Fibroblast of villous mesenchyme (primary cell): ENCODE measurements at places on chromosomes 4 and X.

GRCh38 chrX:143461606-143462005 lies 55.7 kb downstream of the SPANXN3 start:
- no peak for DNase-seq

DNA sequence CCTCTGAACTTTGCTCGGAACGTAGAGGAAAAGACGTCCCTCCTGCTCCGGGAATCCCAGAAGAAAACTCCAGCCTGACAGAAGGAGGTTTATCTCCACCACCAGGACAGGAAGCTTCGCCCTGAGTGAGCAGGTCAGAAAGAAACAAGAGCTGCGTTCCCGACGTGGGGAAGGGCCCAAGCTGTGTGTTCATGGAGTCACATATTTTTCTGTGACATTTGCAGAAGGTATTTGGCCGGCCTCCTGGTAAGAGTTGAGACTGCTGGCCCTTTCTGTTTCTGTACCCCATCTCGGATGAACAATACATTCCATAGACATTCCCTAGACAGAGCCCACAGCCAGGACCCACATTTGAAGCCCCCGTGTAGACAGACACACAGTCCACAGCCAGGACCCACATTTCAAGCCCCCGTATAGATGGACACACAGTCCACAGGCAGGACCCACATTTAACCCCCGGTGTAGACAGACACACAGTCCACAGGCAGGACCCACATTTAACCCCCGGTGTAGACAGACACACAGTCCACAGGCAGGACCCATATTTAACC lies 230.8 kb downstream of the SHOX start:
- no peak for DNase-seq

DNA sequence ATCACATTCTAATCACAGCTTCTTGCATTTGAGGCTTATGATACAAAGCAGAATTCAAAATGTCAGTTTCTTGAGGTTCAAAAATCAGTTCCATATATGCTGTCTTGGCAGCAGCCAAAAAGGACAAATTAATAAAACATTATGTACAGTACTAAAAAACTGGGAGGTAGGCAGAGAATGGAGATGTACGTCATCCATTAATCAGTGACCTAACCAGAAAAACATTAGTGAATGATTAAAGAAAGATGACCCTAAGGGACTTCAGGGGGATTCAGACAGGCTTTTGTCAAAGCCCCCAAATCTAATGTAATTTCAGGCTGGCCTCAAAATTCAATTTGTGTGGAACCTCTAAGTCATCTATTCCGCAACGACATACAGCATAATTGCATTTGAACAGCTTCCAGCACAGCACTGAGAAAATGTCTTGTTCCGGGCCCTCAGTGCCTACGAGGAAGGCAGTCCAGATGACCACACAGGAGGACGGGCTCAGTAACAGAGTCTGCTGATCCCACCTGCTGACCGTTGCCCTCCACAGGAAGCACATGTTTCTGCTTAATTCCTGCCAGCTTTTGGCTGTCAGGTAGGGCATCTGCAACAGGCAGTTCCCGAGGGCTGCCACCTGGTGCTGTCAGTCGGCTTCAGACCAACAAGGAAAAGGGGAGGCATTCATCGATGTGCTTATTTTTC lies 83.8 kb upstream of the HHIP start:
- no peak for DNase-seq

GRCh38 chrX:52852110-52852860 lies 15.6 kb downstream of the XAGE3 start:
- no peak for DNase-seq

DNA sequence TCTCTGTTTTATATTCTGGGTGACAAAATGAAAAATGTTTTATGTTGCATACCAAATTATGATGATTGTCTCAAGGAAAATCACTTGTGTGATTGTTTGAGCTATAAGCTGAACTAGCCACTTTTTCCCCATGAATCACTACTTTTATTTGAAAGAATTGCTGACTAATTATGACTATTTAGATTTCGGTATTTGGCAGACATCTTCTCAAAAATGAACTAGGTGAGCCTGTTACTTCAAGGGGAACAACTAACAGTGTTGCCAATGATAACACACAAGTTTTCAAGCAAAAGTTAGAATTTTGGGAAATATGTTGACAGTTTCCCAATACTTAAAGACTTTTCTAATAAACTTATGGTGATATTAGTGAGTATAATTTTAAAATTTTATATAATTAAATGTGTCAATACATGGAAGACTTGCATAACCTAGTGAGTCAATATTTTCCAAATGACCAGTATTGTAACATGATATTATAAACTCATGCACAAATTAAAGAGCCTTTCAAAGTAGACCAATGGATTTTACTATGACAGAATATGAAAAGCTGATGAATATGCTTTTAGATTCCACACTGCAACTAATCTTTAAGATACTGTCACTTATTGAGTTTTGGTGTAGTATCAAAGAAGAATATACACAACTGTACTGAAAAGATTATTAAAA lies 187.7 kb upstream of the GATB start:
- DNase-seq = peak; percentile 4
